Putamen (tissue), 1 donor: ENCODE measurements at places on chromosomes 11 and 22.
A peak's percentile ranks its signal among the peaks of the same experiment; 100 is the strongest.

- DNase-seq = no peak
Observed at GRCh38 chr11:131845255-131845654, 474.8 kb downstream of the NTM start.

DNA sequence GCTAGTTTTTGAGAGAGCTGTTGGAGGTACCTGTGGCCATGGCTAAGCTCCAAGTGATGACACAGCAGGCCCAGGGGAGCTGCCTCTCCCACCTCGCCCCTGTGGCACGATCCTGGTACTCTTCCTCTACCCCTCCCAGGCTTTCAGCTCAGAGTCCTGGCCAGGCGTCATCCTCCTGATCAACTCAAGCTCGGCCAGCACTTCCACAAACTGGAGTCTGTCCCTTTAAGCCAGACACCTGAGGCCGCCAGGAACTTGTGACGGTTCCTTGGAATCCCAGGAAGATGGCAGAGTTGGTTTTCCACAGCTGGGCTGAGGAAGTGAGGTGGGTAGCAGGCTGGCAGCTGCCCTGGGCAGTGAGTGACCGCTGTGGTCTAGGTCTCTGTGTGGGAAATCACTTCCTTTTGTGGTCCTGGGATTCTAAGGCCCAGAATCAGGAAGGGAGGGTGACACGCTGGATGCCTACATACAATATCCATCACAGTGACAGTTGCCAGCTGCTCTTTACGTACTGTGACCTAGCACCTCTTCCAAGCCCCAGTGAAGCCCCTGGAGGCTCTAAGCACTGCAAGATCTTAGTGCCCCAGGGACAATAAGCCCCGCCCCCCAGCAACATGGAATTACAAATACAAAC lies 3.2 kb upstream of the CST6 start:
- no peak for DNase-seq

DNA sequence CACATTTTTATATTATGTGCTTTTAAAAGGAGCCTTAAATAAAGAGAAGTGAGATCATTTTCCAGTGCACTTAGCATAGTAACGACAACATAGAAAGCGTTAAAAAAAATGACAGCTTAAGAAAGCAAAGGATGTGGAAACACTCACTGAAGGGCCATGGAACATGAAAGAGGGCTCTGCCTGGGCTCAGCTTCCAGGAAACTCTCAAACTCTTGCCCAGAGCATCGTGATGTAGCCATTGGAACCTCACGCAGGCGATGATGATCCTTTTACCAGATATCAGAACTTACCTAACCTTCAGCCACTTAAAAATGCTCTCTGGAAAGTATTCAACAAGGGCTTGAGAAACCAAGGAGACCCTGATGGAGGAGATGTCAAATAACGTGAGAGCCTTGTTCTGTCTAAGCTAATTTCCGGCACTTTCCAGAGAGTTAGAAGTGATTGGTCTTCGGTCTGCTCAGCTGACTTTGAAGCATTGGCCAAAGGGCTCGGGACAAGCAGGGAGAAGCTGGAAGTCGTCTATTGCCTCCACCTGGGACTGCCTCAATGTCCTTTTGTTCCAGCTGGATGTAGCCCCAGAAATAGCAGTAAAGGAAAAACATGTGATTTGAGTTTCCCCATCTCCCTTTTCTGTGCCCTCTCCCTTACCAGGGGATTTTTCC lies 21.5 kb upstream of the ETS1 start:
- no peak for DNase-seq

DNA sequence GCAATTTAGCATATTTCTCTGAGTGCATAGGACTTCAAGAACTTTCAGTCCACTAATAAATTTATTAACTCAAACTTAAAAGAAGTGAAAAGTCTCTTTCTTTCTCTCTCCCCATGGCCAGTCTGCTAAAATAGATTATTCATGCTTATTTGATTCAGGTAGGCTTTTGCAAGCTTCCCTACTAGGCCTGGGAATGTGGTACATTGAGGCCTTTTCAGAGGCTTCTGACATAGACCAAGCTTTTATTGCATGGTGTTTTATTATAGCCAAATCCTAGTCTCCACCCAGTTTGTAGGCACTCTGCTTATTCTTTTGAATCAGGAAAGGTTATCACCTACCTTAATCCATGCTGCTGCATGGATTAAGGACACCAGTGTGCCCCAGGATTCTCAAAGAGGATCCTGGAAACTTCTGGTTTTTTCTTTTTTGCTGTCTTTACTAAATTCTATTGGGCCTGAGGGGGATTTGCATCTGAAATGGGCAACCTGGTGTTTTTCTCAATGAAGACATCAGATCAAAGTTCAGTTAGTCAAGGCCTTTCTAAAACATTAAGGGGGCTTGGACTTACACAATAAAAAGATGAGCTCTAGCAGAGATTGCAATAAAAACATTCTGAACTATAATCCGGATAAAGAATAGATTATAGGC lies 92.2 kb downstream of the ELP4 start:
- no peak for DNase-seq

DNA sequence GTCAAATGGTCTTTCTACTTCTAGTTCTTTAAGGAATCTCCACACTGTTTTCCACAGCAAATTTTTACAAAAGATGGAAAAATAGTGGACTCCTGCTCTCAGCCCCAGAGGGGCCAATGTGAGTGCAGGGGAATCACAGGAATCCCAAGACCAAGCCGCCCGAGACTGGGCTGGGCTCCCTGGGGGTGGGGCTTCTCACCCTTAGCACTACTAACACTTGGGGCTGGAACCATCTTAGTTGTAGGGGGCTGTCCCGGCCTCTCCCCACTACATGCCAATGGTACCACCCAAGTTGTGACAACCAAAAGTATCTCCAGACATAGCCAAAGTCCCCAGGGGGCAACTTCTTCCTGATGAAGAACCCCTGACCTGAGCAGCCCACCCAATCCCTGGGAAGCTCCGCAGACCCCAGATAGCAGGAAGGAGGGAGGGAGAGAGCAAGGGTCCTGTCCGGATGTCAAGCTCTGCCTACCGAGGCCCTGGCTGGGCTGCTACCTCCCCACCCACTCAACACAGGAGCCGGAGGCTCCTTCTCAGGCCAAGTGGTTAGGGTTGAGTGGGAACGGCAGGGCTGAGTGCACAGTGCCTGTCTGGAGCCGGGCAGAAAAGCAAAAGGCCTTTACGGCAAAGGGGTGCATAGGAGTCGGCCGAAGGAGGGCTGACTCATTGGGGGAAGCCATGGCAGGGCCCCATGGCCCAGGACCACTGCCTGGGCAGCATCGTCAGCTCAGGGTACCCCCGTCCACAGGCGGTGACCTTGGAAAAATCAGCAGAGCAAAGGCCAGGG lies 122.5 kb upstream of the FGF3 start:
- DNase-seq = no peak

DNA sequence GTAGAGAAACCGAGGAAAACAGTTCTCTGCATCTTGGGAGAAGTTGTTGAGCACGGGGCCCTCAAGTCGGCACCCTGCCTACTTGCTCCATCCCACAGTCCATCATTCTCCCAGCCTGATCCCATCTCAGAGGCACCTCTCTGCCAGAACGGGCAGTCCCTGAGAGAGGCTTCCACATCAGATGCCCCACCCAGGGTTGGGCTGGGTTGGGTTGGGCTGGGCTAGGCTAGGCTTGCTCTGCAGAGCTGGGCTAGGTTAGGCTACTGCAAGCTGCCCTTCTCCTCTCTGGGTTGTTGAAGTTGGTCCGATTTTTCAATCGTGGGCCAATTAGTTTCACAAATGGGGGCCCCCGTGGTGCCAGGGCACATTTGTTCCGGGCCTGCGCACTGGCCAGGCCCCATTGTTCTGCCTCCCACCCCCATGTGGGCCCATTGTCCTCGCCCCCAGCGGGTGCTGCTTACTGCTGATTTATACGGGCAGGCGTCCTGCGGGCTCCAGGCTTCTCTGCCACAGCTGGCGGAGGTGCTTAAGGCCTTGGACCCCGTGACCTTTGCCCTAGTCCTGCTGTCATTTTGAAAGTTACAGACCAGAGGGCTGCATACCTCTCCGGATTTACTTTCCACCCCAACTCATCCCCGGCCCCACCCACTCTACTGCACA lies 63.7 kb upstream of the NNMT start:
- DNase-seq = no peak

DNA sequence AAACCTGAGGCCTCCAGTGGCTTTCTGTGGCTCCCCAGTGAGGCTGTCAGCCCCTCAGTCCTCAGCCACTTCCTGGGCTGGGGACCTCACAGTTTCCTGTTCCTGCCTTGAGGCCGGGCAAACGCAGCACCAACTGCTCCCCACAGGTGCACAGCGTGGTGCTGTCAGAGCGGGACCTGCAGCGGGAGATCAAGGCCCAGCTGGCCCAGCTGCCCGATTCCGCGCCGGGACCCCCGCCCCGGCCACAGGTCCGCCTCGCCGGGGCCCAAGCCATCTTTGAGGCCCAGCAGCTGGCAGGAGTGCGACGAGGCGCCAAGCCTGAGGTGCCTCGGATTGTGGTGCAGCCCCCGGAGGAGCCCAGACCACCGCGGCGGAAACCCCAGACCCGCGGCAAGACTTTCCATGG lies 5.4 kb downstream of the TBC1D10C start:
- no peak for DNase-seq

- DNase-seq = no peak
Observed at GRCh38 chr11:492427-493226, 14.4 kb downstream of the RNH1 start.

GRCh38 chr22:36682811-36683210 lies 20.7 kb downstream of the CACNG2 start:
- no peak for DNase-seq

DNA sequence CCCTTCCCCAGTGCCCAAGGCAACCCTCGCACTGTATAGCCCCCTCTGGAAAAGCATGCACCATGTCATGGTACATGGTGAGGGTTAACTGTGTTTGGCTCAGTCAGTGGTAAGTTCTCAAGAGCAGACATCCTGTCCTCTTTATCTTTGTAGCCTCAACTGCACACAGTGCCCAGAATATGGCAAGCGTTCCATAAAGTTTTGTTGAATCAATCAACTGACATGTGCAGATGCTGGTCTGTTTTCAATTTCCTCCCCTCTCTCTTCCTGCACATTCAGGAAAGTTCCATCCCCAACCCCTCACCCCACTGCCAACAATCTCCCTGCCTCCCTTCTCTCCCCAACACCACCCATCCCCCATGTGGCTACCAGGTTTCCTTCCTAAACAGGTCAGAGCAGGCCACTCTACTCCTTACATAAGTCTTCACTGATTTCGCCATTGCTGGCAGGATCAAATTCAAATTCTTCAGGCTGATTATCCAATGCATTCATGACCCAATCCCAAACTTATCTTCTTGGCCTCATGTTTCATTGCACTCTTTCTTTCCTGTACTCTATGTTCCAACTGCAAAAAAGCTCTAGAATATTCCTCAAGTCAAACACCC lies 15.5 kb upstream of the TMPRSS5 start:
- DNase-seq = no peak

- DNase-seq = no peak
Observed at GRCh38 chr22:47113853-47114415, 351.5 kb downstream of the TBC1D22A start.

- DNase-seq = peak; percentile 73
Observed at GRCh38 chr11:62593434-62594044, 2.2 kb upstream of the TUT1 start.

- DNase-seq = no peak
Observed at GRCh38 chr22:10780281-10780680, 4747.7 kb upstream of the OR11H1 start.

GRCh38 chr11:46345881-46346484 lies 1.3 kb upstream of the DGKZ start:
- DNase-seq = no peak

DNA sequence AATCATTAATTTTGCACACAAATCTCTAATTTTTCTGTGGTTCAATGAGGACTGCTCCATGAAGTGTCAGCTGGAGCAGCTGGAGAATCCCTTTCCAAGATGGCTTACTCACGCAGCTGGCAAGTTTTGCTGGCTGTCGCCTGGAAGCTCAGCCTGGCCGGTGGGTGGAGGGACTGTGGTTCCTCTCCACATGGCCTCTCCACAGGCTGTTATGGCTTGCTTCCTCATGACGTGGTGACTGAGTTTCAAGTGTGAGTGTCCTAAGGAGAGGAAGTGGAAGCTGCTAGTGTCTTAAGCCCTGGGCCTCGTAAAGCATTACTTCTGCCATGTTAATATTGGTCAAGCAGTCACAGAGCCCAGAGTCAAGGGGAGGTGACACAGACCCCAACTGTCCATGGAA lies 14.0 kb upstream of the NRIP3 start:
- no peak for DNase-seq

DNA sequence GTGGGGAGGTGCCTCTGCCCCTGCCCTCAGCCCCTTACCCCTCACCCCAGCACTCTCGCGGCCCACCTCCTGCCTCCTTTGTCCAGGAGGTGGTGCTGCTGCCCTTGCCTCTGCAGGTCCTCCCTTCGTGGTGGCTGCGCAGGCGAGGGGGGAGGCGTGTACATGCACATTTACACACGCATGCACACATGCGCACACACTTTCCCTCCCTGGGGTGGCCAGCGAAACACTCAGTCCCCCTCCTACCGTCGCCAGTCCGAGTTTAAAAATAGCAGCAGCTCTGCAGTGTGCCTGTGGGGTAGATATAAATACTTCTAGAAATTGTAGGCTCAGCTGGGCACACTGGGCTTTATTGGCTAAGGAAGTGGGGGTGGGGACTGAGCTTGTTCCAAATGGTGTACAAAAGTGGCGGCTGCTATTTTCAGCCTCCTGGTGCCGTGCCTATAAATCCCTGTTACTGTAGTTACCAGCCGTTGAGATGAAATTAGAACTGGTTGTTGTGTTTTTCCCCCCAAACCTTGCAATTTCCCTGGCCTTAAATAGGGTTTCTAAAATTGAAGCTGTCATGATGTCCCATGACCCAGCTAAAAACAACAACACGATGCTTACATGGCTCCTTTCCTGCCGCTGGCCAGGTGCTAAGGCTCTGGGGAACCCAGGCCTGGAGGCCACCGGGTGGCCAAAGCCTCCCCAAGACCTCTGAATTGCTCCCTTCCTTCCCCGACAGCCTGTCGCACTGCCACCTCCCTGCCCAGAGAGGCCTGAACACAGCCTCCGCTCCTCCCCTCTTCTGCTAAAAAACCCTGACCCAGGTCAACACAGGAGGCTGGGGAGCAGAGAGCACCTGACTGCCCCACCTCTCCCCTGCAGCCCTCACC lies 12.4 kb downstream of the PICK1 start:
- DNase-seq = peak; percentile 88

- DNase-seq = peak; percentile 77
Observed at GRCh38 chr11:12692229-12693075, 18.2 kb downstream of the TEAD1 start.

GRCh38 chr11:73072935-73073481 lies 69.1 kb downstream of the FCHSD2 start:
- no peak for DNase-seq

GRCh38 chr11:25769287-25769686 lies 562.6 kb upstream of the ANO3 start:
- no peak for DNase-seq

GRCh38 chr11:1304380-1304779 lies 5.1 kb downstream of the TOLLIP start:
- no peak for DNase-seq

- no peak for DNase-seq
Observed at GRCh38 chr11:57421805-57422204, 5.1 kb downstream of the SLC43A3 start.

DNA sequence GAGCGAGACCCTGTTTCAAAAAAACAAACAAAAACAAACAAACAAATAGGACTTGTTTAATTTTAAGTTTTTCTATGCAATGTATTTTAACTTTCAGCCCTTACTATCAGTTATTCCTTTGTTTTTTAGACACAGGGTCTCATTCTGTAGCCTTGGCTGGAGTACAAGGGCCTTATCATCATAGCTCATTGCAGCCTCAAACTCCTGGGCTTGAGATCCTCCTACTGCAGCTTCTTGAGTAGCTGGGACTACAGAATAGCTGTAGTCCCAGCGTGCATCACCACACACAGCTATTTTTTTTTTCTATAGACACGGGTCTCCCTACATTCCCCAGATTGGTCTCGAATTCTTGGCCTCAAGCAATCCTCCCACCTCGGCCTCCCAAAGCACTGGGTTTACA lies 44.5 kb downstream of the PIK3C2A start:
- no peak for DNase-seq

- no peak for DNase-seq
Observed at GRCh38 chr11:118227865-118228785, 3.3 kb upstream of the JAML start.
